ENCODE measurements at places on chromosomes 2 and 18. TPM values are rescaled to one million over a fixed set of nuclear protein-coding genes. Genes with fewer than 3 reads are reported as not detected.

Gene NDC80
- polyA plus RNA-seq, result 2.5 TPM

Gene SFT2D3
- polyA plus RNA-seq, result not detected

Gene EFHD1
- 0.73 TPM for polyA plus RNA-seq

Gene RGPD3
- 0.06 TPM for polyA plus RNA-seq

Gene ACADL
- not detected for polyA plus RNA-seq

Gene SMYD1
- not detected for polyA plus RNA-seq

Gene HOXD3
- not detected for polyA plus RNA-seq

Gene TDRD15
- polyA plus RNA-seq, result 0.34 TPM

Gene LYPD1
- polyA plus RNA-seq, result not detected

Data from IgD-negative memory B cell (primary cell).